ENCODE measurements at places on chromosomes 11 and 22.
A peak's percentile ranks its signal among the peaks of the same experiment; 100 is the strongest.

DNA sequence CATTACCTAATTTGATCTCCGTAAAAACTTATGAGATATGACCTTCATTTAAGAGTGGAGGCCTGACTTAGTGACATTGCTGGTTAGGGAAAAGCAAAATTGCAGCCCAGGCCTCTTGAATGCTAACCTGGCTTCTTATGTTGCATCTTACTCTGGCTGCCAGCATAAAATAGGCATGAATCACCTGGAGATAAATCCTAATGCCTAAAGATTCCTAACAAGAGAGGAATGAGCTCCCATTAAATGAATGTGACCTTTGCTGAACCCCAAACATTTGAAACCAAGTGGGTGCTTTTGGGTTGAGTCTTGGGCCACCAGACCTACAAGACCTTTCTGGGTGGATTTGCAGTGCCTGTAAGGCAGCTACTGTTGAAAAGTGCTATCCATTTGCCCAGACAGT is 1145.6 kb upstream of the TENM4 start:
- DNase-seq = no peak

DNA sequence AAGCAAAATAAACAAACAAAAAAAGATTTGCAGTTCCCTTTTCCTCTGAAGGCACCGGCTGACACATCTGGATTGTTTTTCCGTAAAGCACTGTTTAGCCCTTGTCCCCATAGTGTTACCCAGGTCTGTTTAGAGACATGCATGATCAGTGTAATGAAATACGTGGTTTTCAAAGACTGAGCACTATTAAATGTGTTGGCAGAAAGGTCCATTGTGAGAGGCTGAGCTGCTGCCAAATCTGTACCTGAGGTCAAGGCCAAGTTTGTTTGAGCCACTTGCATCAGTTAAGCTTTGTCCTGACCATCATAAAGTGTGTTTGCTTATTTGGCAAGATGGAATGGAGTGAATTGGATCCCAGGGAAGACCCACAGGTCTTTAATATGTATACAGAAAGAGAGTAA is 26.3 kb downstream of the CTR9 start:
- no peak for DNase-seq

GRCh38 chr11:8717876-8718753 is 35.5 kb downstream of the RPL27A start:
- no peak for DNase-seq

DNA sequence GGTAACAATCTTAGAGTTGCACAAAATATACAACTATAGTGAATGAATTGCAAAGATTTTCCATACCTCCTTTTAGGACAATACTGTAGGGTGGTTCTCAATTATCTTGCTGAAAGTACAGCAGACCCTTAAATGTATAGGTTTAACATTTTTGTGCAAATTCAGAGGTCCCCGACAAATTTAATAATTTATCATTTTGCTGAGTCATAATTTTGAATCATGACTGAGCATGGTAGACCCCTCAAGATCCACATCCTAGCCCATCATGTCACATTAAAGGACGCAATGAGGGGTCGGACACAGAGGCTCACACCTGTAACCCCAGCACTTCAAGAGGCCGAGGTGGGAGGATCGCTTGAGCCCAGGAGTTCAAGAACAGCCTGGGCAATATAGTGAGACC is 43.5 kb downstream of the OSBP start:
- no peak for DNase-seq

DNA sequence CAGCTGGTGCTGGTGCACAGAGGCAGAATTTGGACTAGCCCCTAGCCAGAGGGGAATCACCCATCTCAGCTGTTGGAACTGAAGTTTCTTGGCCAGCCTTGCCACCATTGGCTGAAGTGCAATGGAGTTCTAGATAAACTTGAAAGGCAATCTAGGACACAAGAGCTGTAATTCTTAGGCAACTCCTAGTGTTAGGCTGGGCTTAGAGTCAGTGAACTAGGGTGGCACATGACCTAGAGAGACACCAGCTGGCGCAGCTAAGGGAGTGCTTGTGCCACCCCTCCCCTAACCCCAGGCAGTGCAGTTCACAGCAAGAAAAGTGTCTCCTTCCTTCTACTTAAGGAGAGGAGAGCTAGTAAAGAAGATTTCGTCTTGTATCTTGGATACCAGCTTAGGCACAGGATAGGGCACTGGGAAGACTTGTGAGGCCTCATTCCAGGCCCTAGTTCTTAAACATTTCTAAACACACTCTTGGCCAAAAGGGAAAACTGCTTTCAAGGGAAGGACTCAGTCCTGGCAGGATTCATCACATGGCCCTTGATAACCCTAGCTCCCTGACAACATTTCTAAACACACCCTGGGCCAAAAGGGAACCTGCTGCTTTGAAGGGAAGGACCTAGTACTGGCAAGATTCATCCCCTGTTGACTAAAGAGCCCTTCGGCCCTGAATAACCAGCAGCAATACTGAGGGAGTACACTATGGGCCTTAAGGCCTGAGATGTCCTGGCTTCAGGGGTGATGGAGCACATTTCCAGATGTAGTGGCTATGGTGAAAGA is 53.4 kb downstream of the XRRA1 start:
- no peak for DNase-seq

DNA sequence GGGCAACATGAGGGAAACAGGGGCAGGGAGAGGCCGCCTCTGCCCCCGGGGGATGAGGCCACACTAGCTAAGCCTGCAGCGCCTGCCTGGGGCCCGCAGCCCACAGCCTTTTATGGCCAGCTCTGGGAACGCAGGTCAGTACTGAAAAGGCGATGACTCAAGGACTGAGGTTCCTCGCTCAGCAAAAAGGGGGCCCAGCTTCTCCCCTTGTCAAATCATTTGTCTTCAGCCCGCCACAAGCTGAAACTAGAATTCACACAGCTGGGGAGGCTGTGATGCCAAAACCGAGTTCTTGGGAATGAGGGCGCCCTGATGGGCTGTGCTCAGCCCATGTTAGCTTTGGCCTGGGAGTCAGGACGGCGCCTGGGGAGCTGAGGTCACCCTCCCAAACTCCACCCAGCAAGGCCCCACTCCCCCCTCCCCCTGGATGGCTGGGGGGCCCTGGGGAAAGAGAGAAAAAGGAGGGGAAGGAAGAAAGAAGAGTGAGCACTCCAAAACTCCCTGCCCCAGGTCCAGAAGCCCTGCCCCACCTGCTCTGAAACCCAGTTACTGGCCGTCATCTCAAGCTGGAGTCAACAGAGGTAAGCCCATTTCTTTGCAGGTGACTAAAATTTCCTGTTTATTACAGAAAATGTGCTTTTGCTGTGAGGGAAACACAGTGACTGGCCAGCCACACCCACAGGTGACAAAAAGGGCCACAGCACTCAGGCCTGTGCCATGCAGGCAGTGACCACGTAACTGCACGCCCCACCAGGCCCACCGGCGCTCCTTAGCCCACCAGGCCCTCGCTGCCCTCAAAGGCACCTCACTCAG is 13.7 kb downstream of the EHD1 start:
- DNase-seq = no peak

DNA sequence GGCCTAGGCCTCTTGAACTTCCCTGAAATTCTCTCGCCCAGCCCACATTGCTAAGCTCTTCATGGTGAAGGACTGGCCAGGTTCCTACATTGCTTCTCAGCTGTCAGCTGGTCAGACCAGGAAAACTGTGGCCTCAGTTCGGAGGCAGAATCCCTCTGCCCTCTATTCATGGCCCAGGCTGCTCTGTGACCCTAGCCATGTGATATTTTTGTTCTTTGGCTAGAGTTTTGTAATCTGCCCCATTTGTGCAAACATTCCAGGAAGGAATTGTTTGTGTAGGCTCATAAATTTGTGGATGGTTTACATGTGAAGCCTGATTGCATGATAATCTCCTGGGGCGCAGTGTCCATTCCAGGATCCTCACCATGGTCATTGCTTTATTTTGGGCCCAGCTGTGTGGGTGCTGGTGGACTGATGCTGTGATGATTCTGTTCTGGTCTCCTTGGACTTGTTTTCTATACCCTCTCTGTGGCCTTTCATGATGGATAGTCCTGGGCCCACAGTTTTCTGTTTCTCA is 149.1 kb upstream of the E2F8 start:
- DNase-seq = no peak

- no peak for DNase-seq
Measured at GRCh38 chr11:35488117-35488516, 37.3 kb downstream of the PAMR1 start.

DNA sequence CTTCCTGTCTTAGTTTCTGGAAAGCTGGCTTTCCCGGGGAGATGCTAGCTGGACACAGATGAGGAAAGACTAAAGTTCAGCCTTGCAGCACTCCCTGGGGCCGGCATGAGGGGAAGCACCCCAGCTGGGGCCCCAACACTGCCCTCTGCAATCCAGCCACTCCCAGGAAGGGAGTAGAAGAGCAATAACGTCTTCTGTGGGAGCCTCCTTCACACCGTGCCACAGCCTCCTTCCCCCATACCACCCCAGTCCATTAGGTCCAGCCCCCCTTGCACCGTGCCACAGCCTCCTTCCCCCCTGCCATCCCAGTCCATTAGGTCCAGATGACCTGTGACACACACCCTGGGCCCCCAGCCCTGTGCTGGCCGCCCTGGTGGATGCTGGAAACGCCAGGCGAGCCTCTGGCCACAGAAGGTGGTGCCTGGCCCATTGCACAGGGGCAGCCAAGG is 44.1 kb upstream of the PRDM11 start:
- DNase-seq = no peak

GRCh38 chr11:27354359-27354965 is 8.6 kb downstream of the CCDC34 start:
- DNase-seq = no peak

DNA sequence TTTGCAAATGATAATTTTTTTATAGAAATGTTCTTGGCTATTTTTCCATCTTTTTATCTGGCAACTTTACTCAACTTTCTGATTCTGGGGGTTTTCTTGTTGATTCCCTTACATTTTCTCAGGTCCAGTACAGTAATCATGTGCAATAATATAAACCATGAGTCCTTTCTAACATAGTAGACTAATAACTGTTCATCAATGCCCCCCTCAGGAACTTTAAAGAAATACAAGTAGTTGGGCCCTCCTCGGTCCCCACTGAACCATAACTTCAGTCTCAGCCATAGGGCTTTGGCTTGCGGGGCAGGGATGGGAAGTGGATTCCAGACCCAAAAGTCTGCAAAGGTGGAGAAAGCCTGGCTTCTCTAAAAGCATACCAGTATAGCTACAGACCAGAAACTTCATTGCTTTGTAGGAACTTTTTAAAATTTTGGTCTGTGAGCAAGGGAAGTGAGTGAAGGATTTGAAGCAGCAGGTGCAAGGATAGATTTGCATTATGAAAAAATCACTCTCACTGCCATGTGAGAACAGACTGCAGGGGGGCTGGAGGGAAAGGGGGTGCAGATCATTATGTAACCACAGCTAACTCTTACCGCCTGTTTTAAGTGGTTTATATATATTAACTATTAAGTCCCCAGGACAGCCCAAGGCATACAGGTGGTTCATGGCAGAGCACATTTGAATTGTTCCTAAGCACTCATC is 10.4 kb upstream of the TUB start:
- DNase-seq = peak; percentile 62

- no peak for DNase-seq
Measured at GRCh38 chr22:19734837-19735382, 11.6 kb downstream of the GP1BB start.

DNA sequence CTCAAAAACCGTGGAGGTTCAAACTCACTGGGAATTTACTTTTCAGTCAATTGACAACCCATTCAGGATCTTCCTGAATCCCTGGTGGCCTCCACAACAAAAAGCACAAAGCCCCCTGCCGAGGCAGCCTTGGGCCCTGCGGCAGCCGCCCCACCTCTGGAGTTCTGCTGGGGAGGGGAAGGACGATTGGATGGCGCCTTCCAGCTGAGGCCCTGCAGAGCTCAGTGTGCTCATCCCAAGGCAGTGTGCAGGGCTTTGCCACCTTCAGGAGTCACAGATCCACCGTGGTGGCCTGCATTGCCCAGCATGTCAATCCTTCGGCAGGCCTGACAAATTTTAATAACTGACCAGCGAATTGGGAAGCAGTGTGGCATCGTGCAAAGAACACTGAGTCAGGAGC is 7.4 kb downstream of the ZFTA start:
- no peak for DNase-seq

- DNase-seq = no peak
Measured at GRCh38 chr22:24099666-24100065, 81.6 kb upstream of the SUSD2 start.

DNA sequence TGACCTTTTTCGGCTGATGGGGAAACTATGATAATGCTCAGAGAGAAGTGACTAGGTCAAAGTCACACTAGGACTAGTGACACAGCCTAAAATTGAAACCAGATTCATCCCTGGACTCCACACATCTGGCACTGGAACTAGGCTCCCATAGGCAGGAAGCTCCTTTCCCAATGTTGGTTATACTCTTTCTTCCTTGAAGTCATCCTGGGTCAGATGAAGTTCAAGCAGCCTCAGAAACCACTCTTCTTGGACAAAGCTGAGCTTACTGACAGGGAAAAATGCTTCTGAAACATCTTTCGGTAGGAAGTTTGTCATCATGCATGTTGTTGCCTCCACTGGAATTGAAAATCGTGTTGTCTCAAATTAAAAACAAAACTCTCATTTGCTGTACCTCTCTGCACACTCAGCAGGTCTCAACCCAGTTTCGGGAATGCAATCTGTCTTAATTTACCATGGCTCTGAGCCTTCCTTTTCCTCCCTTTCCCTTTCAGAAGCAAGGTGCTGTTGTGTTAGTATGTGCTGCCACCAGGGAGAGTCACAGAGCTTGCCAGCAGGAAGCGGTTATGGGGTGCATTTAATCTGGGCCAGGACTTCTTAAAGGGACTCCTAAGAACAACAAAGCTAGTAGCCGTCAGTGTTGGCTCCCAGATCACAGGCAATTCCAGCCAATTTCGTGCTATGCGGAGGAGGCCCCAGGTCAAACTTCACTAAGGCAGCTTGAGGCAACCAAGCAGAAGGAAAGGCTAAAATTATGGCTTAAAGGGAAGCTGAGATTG is 384.8 kb downstream of the TENM4 start:
- no peak for DNase-seq

DNA sequence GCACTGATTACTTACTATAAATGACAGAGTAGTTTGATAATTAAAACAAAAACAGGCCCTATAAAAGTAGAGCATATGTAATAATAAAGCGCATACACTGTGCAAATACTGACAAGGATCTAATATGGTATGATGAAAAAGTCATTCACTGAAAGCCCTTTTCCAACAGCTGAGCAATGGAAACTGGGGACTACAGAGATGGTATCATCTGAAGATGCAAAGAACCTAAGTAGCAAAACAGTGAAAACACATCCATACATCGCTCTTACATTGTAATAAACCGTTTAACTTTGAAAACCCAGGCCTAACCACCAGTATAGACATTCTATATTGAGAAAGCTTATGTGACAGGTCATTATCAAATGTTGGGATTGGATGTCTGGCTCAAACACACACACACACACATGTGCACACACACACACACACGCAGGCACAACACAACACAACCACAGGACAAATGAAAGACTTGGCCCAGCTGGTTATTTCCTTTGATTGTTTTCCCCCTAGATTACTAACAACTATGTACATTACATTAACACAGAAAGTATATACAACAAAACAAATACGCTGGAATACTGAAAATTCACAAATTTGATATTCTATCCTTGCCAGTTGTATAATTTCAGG is 119.5 kb downstream of the APOL5 start:
- no peak for DNase-seq
